ENCODE measurements at places on chromosomes 6 and 20.

- no peak for DNase-seq
These were observed 113.6 kb upstream of the PLEKHG1 start for GRCh38 chr6:150486048-150486447.

GRCh38 chr20:62479156-62479555, 3.4 kb upstream of the GATA5 start:
- DNase-seq = no peak

DNA sequence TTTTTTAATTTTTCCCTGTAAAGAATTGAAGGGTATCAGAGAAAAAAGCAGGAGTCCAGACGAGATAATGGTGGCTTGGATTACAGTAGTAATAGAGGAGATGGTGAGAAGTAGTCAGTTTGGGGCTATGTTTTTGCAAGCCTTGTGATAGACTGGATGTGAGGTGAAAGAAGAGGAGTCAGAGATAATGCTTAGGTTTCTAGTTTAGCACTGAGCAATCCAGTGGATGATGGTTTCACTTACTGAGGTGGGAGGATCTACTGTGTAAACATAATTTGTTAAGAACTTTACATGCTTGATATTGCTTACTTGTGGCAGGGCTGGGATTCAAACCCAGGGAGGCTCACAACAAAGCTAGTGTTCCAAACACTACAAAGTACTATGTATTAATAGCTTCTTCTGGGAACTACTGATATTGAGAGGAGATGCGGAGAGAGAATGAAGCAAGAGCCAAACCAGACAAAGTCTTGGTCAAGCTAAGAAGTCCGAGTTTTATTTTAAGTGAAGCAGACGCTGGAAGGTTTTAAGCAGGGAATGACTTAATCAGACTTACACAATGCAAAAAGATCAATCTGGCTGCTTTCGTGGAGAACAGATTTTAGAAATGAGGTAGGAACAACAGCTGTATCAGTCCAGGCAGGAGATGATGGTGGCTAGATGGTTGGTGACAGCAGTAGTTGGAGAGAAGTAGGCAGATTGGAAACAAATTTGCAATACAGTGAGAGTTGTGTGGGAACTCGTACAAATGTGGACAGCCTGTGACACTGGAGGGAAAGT, 58.0 kb downstream of the ZFAND3 start:
- DNase-seq = no peak

GRCh38 chr6:46419576-46420002, 71.7 kb downstream of the RCAN2 start:
- DNase-seq = no peak

DNA sequence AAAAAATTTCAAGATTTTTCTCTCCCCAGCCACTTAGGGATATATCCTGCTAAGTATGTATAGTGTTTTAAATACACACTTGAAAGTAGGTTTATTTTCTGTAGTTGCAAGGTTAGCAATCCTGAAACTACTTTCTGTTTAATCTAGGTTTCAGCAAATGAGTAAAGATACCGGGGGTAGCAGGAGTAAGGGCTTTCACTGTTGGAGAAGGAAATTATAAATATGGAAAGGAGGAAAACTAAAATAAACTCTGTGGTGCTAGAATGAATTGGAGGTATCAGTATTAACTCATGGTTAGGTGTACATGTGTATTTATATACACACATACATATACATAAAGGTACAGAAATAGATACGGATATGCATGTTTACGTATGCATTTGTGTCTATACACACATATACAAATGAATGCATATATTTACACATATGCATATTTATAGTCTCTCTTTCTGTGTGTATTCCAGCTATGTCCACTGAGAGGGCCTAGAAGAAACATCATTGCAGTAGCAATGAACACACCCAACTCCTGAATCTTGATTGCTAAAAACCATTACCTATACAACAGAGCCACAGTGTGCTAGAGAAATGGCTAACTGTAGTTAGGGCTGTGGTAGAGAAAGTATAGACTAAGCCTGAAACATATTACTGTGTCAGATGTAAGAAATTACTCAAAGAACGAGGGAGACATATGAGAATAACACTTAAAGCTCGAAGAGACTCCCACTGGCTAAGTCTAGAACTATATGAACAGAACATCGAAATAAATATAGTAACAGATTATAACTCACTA, 95.9 kb upstream of the EMILIN3 start:
- no peak for DNase-seq

DNA sequence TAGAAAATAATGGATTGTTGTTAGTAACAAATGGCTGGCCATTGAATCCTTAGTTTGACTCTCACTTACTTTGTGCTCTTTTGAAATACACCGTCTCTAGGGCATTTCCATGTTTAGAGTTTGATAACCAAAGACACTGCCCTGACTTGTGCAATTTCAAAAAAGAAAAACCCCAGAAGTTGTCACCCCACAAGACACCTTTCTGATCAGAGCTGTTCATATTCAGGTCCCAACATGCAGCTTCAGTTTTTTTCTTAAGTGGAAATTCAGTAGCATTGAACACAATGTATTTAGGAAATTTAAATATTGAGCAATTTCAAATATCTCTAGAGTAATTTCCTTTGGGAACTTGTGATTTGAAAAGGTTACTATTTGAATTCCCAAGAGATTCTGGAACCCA, 19.4 kb downstream of the CRYBG1 start:
- no peak for DNase-seq
